ENCODE measurements at places on chromosomes 1 and 21. TPM values are rescaled to one million over a fixed set of nuclear protein-coding genes. Genes with fewer than 3 reads are reported as not detected.

The MAEL gene
- total RNA-seq, result not detected

DNA sequence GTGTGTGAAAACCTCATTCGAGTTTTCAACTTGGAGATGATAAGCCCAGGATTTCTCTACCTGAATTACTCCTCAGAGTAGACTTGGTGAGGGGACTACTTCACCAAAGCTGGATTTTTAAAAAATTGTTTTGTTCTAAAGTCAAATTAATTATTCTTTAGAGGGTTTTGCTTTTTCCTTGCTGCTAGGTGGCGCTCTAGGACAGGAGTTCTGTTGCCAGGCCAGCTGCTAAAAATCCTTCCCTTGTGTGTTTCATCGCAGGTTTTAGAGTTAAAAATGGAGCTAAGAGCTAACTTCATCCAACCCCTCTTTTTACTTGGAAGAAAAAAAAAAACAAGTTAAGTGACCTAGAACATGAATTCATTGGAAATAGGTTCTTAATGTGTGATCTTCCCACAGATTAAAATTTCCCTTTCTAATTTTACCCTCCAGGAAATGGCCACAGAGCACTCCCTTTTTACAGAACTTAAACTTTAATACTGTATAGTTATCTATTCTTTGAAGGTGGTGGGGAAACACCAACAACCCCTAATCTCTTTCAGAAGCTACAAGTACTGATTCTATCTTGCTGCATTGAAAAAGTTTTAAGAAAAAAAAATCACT, 36.7 kb upstream of the FAM163A start:
- DNase-seq, result peak; percentile 70

- no peak for DNase-seq
Observed at GRCh38 chr1:12356004-12356890, 126.4 kb downstream of the VPS13D start.

DNA sequence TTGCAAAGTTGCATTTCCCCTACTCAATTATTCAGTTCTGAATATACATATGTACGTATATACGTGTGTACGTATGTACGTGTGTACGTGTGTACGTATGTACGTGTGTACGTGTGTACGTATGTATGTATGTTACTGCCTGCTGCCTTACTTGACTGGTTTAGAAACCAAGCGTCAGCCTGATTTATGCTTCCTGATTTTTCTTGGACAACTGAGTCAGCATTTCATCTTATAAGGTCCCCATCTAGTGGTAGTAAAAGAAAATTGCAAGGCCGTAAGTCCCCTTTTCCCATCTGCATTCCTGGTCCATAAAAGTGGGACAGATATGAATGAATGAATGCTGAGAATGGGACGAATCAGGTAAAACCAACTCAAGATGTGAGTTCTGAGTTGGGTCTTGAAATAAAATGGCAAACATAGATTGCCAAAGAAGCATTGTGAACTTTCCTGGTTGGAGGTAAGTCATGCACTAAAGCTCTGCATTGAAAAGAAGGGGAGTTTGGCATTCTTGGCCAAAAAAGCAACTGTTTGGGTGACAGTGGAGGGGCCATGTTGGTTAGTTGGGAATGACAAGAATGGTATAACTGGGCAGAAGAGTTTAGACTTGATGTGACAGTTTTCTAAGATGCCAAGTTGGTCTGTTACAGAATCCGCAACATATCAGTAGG, 76.4 kb upstream of the DNAH14 start:
- peak; percentile 69 for DNase-seq

DNA sequence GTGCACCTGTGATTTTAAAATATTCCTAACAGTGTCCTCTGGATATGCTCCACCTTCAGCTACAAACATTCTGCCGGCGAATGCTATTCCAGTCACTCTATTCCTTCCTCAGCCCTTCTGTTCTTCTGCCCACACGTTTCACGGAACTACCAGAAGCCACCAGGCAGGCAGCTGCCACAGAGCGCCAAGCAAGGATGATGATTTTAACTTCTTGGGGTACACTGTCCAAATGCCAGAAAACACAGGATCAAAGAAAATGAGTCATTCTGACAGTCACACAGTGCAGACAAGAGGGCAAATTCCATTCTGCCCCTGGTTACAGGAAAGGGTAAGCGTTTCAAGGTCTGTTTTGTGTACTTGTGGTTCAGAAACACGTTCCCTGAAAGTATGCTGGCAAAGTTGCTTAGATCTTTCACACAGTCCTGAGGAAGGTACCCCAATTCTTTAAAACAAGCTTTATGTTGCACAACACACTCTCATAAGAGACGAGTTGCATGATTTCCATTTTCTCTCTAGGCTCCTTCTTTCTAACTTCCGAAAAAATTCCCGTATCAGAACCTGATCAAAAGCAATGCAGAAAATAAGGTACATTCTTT, 508.3 kb upstream of the PKN2 start:
- DNase-seq, result no peak

The PLA2G2F gene
- total RNA-seq, result not detected

DNA sequence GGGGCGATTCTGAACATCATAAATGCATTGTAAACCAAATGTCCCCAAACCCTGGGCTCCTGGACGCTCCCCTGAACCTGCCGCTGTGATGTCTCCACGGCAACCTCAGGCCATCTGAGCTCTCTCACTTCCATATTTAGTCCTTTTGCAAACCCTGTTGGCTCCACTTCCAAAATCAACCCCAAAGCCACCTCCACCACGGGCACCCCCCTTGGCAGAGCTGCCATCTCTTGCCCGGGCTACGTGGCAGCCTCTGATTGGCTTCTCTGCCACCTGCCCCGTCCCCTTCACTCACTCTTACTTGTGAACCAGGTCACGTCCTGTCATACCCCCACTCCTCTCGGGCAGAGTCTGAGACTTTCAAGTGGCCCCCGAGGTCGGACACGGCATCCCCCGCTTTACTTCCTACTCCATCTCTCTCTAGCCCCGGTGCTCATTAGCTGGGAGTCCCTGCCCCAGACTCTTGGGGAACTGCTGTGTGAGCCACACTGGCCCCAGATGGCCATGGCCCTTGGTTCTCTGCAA, 15.8 kb downstream of the PRXL2B start:
- no peak for DNase-seq

GRCh38 chr1:208093754-208094719, 150.1 kb downstream of the PLXNA2 start:
- peak; percentile 83 for DNase-seq

The PTGS2 gene
- 69.3 TPM for total RNA-seq

- no peak for DNase-seq
Observed at GRCh38 chr1:6026095-6026809, 19.4 kb upstream of the KCNAB2 start.

DNA sequence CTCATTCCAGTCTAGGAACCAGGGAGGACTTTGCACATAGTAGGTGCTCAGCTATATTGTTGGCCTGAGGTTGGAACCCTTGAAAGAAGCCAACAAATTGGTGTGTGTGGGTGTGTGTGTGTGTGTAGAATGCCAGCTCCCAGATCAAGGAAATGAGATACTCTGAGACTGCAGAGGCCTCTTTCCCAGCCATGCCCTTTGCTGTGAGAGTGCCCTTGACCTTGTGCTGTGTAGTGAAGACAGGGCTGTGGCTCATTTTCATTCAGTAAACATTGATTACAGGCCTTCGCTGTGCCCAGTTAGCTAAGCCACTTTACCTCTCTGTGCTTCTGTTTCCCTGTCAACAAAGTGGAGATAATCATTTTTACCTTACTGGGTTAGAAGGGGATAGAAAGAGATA, 3.2 kb downstream of the CYP4B1 start:
- no peak for DNase-seq

DNA sequence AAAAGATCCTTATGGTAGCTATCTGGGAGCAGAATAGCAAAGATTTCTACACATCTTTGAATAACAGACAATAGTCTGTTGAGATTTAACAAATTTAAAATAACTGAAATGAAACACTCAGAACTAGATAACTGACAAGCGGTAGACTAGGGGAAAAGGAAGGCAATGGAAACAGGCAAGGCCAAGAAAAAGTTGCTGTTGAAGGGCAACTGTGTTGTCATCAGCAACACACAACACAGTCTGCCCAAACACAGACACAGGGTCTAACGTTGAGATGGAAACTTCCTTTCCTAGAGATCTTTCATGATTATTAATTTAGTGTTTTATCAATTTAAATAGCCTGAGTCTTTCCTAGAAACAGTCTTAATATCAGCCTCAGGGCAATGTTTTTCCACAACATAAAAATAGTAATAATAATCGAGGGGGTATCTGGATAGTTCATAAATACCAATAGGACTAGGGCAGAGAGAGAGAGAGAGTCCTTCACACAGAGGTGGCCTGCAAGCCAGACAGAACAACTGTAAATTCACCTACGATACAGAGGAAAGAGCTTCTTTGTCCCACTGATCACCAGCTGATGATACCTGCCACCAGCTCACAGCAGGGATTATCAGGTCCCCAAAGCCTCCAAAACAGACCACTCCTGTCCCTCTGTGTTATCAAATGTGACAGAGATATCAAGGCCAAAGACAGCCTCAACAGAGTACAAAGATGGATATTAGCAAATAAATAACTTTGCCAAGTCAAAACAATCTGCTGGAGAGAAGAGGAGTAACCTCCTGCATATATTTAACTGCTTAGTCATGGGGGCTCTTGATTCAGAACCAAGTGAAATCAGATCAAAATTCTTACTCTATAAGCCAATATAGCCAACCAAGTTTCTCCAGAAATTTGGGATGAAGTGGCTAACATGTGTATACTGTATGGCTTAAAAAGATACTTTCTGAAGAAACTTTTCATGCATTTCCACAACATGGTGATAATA, 245.3 kb downstream of the SLC45A1 start:
- DNase-seq, result peak; percentile 73

- DNase-seq, result no peak
Observed at GRCh38 chr1:54219688-54220003, 19.7 kb downstream of the MRPL37 start.

GRCh38 chr1:204725821-204726448, 40.4 kb upstream of the LRRN2 start:
- no peak for DNase-seq

GRCh38 chr1:235050911-235051360, 77.7 kb downstream of the TOMM20 start:
- DNase-seq, result peak; percentile 82

The EXTL2 gene
- 51.9 TPM for total RNA-seq

DNA sequence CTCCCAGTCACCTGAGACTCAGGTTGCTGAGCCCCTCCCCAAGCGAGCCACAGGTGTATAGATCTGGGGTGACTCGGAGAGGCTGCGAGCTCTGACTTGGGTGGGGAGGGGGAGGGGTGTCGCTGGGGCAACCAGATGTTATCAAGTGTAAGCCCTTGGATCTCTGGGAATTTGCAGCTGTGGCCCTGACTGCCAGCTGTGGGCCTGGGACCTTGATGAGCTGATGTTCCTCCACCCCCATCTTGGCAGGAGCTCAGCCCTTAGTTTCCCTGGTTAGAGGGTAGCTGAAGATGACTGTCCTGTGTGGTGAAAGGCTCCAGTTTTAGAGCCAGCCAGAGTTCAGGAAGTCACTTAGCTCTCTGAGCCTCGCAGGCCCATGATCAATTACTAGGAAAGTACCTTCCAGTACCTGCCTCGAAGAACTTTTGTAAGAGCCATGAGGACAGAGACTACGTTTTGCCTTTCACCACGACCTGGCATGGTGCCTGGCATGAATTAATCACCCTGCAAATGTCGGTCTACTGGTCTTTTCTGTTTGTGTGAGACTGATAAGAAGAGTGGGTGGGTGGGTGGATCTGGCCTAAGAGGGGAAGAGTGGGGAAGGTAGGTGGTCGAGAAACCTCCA, 55.8 kb downstream of the YARS1 start:
- peak; percentile 84 for DNase-seq

The DNASE2B gene
- total RNA-seq, result not detected

The AUNIP gene
- 2.2 TPM for total RNA-seq

DNA sequence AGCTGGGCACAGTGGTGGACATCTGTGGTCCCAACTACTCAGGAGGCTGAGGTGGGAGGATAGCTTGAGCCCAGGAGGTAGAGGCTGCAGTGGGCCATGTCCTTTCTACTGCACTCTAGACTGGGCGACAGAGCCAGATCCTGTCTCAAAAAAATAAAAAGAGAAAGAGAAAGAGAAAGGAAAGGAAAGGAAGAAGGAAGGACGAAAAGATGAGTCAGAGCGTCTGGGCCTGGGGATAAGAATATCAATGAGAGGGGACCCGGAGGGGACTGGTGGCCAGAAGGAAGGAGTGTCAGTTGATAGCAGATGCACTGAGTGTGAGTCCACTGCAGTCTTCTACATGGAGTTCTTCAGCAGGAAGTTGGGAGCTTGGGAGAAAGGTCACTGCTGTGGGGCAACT, 75.6 kb downstream of the SYT6 start:
- no peak for DNase-seq

The ASCL5 gene
- not detected for total RNA-seq

GRCh38 chr1:183989604-183990003, 47.9 kb downstream of the COLGALT2 start:
- no peak for DNase-seq

DNA sequence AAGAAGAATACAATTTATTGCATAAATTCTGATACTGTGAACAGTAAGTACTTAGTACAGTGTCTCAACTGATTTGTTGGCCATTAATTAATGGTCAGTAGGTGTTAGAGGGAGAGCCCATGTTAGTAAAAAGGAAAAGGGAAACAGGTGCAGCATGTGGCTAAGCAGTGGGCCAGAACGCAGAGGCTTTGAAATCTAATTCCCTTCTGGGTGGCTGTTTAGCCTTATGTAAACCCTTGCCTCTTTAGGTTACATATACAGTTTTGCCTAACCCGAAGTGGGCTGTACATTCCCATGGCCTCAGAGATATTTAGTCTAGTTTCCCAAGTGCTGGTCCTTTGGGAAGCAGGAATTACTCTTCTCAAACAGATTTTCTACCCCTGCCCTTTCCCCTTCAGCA, 43.5 kb upstream of the BCL9 start:
- no peak for DNase-seq

The PLD5 gene
- not detected for total RNA-seq

- peak; percentile 91 for DNase-seq
Observed at GRCh38 chr1:26321315-26322041, 3.7 kb downstream of the CD52 start.

DNA sequence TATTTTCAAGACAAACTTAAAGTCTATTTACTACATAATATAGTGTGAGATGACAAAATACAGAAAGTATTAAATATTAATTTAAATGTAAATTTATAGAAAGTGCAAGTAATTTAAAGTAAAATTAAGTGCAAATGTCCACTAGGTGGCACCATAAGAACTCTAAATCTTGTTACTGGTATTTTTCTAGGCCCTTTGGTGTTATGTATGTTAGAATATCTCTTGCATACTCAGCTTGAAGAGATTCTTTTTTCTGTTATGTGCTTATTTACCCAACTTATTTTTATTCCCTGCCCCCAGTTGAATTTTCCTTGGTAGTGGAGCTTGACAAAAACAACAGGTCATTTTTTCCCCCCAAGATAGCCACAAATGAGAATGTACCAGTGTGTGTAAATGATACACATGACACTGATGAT, 71.5 kb downstream of the RPS6KC1 start:
- peak; percentile 70 for DNase-seq

The C1QTNF12 gene
- 0.38 TPM for total RNA-seq

GRCh38 chr1:158150523-158150922, 30.2 kb upstream of the CD1D start:
- no peak for DNase-seq

The GRHL3 gene
- not detected for total RNA-seq

Measured in GM23248 (cell line).